ENCODE measurements at places on chromosomes 11 and 22.

GRCh38 chr11:12863605-12864121 lies 145.5 kb upstream of the RASSF10 start:
- DNase-seq = no peak

- DNase-seq = no peak
These were observed 60.5 kb upstream of the ARHGAP32 start for GRCh38 chr11:129252621-129253020.

- DNase-seq = no peak
These were observed 62.5 kb upstream of the CRTAM start for GRCh38 chr11:122775675-122776271.

DNA sequence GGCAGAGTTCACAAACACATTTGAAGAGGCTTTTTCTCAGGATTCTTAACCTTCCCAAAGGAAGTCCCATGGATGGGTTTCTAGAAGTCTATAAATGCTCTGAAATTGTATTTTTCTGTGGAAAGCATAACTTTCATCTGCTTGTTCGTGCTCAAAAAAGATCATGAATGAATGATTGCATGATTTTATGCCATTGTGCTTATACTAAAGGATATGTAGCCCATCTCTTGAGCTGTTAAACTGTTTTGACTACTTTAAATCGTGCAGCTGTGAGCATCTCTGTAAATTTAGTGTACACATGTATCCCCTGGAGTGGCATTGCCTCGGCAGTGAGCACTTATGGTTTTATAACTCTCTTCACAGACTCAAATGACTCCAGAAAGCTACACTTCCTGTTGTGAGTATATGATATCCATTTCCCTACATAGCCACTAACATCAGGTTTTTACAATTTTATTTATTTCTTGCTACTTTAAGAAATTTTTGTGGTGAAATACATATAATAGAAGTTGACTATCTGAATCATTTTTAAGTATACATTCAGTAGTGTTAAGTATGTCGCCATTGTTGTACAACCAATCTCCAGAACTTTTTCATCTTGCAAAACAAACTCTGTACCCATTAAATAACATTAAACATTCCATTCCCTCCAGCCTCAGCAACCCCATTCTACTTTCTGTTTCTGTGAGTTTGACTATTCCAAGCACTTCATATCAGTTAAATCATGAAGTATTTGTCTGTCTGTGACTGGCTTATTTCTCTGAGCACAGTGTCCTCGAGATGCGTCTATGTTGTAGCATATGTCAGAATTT lies 8.0 kb downstream of the NEAT1 start:
- DNase-seq = no peak

DNA sequence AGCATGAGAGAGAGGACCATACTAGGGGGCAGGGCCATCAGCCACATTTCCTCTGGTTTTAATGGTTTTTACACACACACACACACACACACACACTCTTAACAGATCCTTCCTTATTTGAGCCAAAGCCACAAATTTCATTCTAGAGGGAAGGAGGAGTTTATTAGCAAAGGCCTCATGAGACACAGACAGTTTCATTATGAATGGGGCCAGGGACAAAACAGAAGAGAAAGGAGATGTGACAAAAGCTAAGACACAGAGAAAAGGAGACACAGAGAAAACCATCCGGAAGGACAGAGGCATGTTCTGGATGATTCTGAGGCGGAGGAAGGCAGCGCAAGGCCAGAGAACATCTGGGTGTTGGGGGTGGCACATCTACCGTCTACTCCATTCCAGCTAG lies 32.2 kb upstream of the ARFGAP3 start:
- DNase-seq = no peak

DNA sequence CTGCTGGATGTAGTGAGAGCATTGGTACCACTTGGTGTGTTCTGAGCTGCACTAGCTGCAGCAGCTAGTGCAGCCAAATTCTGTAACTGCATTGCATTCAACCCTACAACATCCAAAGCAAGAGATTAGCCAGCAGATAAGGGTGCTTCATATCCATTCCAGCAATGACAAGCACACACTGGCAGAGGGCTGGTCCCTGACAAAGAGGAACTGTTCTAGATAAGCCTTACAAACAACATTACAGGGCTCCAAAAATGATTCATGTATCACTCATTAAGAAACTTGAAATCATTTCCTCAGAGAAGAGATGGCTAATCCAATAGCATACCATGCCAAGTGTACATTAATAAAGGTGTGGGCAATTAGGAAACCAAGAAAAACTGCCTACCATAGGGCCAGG lies 28.4 kb upstream of the RAPSN start:
- no peak for DNase-seq

DNA sequence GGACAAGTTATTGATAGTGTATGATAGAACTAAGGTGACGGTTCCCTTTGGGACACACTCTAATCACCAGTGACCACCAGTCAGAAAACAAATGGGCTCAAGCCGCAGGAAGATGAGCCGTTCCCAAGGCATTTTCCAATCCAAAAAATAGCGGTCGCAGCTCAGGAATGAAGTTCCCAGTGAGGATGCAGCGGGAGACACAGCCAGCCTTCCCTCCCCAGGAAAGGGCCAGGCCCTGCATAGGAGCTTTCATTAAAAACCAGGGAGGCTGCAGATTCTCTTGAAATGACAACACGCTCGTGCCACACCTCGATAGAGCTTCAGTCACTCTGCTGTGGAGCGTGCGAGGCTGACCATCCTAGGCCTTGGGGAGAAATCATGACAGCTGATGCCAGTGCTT lies 65.8 kb upstream of the WNT7B start:
- no peak for DNase-seq

- DNase-seq = peak; percentile 19
These were observed 50.9 kb downstream of the AP2A2 start for GRCh38 chr11:976431-977160.

DNA sequence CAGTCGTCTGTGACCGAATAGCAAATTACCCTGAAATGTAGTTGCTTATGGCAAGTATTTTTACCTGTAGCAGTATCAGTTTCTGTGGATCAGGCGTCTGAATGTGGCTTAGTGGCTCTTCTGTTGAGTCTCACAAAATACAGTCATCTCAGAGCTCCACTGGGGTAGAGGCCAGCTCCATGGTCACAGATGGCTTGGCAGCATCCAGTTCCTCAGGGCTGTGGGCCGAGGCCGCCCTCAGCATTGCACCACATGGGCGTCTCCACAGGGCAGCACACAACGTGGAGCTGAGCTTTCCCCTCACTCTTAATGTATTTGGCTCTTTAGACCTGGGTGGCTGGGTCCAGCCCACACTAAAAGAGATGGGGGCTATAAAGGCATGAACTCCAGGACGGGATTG lies 57.8 kb downstream of the SBF1 start:
- DNase-seq = no peak

- no peak for DNase-seq
These were observed 92.0 kb downstream of the PRR5L start for GRCh38 chr11:36388071-36388470.

DNA sequence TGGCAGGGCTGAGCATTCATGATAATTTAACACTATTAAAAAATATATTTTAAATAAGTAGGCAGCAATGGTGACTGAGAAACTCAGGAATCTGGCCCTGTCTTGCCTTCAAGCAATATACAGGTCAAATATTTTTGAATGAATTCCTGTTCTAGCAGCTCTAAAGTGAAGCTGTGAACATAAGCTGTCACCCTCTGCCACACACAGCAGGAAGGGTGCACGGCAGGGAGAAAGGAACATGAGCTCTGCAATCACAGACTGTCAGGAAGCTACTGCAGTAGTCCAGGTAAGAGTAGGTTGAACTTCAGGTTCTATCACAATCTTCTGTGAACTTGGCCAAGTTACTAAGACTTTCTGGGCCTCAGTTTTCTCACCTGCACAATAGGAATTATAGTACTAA lies 114.8 kb downstream of the SERGEF start:
- DNase-seq = no peak

GRCh38 chr11:79287952-79288351 lies 152.9 kb downstream of the TENM4 start:
- DNase-seq = no peak

GRCh38 chr11:74721479-74721835 lies 9.8 kb downstream of the CHRDL2 start:
- no peak for DNase-seq

GRCh38 chr22:22882033-22882717 lies 5.4 kb upstream of the IGLL5 start:
- no peak for DNase-seq

GRCh38 chr11:32002311-32002710 lies 88.6 kb upstream of the RCN1 start:
- DNase-seq = no peak

All from stimulated activated CD8-positive, alpha-beta memory T cell treated with anti-CD3 and anti-CD28 coated beads, Interleukin-15, amount 100 ng/mL, for 48 hours (primary cell).